ENCODE measurements at places on chromosomes 2 and 18.

DNA sequence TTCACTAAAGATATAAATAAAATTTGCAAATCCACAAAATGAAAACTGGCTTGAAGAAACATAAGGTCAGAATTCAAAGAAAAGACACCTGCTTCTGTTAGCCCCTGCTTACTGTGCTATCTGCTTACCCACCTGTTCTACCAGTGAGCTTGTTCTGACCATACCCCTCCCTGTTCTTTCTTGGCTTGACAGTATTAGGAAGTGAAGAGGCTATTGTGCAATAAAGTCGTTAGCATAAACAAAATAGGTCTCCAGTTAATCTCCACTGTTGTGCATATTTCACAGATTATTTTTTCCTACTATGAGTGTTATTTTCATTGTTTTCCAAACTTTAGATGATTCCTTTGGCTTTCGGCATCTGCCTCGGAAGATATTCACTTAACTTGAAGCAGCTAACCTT is 322.1 kb downstream of the CCDC85A start:
- DNase-seq, result no peak

GRCh38 chr18:41789001-41789400 is 166.0 kb upstream of the PIK3C3 start:
- no peak for DNase-seq

- no peak for DNase-seq
Observed at GRCh38 chr2:221380062-221380461, 192.0 kb downstream of the EPHA4 start.

GRCh38 chr2:65789923-65790675 is 357.7 kb upstream of the SPRED2 start:
- no peak for DNase-seq

DNA sequence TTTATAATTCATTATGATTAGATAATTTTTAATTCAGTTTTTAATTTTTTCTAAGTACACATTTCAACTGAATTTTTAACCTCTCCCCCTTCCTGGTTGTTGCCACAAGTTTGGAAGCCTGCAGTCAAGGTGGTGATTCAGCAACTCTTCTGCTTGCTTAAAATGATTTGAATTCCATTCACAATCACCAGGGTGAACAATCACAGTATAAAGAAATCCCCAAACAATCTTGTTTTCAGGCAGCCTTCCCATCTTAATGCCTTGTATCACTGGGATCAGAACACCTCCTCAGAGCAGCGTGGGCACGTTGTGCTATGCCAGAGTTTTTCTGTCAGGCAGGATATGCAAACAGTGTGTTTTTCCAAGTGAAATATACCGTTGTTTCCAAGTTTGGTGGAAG is 46.7 kb upstream of the BARD1 start:
- DNase-seq, result no peak

Data from T47D (cell line).